Ovary (tissue), 10 donors: ENCODE measurements at places on chromosomes 6 and 20. TPM values are rescaled to one million over a fixed set of nuclear protein-coding genes. Genes with fewer than 3 reads are reported as not detected.

DNA sequence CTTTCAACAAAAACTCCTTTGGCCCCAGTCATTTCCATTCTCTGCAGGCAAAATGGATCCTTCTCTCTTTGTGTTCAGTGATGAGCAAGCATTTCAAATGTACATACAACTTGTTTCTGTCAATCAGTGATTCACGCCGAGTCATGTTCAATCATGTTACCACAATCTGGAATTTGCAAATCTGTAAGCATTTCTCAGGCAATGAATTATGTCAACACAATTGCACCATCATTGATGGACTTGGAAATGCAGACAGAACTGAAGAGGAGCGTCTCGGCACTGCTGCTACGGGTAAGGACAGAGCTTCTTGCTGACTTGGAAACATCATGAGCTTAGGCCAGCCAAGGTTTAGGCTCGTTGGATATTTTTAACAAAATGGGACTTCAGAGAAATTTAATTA is 132.8 kb upstream of the AGPAT4 start:
- H3K27me3 ChIP-seq = no peaks in the 10 kb centered on the region
- no peak overlapping the region for H3K4me3 ChIP-seq
- H3K36me3 ChIP-seq = no peaks in the 10 kb centered on the region
- no peaks in the 10 kb centered on the region for H3K4me1 ChIP-seq
- H3K27ac ChIP-seq = no peak overlapping the region

DNA sequence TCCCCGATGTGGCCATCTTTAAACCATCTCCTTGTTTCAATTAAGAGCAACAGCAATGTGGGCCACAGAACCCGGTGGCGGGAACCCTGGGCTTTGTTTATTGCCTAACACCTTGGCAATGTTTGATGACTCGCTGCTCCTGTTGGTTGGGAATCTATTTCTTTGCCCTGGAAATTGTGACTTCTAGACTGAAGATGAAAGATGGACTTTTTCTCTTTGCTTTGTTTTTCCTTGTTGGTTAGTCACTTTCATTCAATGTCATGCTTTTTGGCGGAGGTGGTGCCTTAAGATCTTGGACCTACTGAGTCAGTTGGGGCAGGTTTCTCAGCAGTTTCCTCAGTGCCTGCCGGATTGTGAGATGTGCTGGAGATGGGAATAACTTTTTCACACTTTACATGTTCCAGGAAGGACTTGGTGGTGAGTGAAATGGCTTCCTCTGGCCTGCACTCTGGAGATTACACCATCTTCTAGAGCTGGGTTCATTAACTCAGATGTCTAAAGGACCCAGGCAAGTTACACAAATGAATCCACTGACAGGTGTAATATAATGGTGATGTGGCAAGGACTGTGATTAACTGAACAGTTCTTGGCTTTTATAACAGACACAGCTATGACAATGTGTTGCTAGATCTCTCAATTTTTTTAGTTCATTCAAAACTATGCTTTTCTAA is 56.3 kb downstream of the TSHZ2 start:
- H3K27me3 ChIP-seq = no peaks in the 10 kb centered on the region
- H3K4me3 ChIP-seq = no peak overlapping the region
- H3K36me3 ChIP-seq = no peaks in the 10 kb centered on the region

ADGRF1 gene
- not detected for polyA plus RNA-seq

DNA sequence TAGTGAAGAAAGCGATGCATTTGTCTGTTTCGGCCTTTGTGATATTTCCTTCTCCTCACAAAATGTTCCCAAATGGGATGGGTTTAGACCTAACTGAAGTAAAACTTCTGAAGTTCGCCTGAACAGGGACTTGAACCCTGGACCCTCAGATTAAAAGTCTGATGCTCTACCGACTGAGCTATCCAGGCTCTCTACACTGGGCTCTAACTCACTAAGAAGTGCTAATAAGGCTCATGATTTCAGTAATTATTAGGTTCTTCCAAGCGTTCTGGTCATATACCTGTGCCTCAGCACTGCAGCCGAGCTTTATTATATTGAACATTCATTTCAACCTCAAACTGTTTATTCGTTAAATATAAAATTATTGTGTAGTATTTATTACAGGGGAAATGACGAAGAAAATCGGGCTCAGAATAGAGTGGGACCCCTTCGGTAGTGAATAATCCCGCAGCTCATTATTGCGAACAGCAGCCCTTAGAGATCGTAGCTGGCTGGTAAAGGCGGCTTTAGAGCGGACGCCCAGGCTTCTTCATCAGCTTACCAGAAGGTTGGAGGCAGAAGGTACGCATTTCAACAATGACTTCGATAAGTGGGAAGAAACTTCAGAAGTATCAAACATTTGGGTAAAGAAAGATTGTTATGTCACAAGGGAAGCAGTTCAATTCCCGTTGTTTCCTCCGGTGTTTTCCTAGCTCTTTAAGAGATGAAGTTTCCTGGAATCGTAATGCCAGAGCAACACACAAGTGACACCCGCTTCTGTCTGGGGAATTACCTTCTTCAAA is 119.0 kb upstream of the ZNF184 start:
- no peaks in the 10 kb centered on the region for H3K4me1 ChIP-seq
- no peak for DNase-seq
- no peak overlapping the region for H3K4me3 ChIP-seq
- no peaks in the 10 kb centered on the region for H3K27me3 ChIP-seq

DNA sequence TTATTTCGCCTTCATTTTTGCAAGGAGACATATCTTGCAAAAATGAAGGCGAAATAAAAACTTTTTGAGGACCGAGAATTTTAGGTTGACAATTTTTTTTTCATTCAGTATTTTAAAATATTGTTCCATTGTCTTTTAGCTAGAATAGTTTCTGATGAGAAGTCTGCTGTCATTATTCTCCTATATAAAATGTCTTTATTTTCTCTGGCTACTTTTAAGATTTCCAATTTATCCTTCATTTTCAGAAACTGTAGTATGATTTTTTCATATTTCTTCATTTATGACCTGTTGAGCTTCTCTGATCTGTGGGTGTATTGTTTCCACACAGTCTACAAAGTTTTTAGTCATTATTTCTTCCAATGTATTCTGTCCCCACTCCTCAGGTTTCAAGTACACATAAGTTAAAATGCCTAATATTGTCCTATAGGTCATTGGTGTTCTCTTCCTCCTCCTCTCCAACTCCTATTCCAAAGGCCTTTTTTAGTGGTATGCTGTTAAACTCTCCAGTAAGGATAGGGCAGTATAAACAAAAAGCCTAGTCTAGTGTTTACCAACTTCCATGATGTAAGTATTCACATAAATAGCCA is 15.7 kb downstream of the AHI1 start:
- no peak overlapping the region for H3K27ac ChIP-seq
- H3K36me3 ChIP-seq = no peaks in the 10 kb centered on the region
- DNase-seq = no peak
- H3K27me3 ChIP-seq = no peaks in the 10 kb centered on the region
- H3K4me1 ChIP-seq = no peaks in the 10 kb centered on the region

DNA sequence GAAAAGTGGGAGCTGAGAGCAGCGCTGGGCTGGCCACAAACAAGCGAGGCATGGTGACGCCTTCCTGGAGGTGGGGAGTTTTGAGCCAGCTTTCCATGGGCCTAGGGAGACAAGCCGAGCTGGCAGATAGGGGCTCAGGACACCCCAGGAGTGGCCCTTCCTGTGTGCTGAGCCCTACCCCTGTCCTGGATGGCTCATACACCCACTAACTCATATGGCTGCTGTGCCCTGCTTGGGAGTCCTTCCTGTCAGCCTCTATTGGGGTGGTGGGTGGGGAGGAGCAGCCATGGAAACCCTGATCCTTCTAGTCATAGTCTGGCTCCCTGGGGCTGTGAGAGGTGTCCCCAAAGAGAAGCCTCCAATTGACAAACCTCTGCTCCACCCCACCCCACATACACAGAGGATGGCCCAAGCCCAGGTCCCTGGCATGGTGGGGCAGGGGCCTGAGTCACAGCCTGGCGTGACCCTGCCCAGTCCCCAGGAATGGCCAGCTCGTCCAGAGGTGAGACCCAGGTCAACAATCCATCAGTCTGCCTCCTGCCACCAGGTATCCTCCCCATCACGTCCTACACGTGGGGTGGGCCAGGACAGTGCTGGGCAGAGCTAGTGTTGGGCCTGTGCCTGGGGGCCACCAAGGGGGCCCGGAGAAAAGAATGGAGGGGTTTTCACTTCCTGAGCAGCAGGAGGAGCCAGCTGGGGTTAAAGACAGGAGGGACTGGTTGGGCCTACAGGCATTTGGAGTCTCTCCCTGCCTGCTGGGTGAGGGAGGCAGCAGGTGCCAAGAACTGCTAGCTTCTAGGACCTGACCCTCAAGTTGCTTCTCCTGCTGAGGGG is 52.2 kb downstream of the MRPL14 start:
- no peaks in the 10 kb centered on the region for H3K36me3 ChIP-seq
- no peaks in the 10 kb centered on the region for H3K27me3 ChIP-seq
- H3K4me3 ChIP-seq = no peak overlapping the region
- H3K27ac ChIP-seq = no peak overlapping the region

DNA sequence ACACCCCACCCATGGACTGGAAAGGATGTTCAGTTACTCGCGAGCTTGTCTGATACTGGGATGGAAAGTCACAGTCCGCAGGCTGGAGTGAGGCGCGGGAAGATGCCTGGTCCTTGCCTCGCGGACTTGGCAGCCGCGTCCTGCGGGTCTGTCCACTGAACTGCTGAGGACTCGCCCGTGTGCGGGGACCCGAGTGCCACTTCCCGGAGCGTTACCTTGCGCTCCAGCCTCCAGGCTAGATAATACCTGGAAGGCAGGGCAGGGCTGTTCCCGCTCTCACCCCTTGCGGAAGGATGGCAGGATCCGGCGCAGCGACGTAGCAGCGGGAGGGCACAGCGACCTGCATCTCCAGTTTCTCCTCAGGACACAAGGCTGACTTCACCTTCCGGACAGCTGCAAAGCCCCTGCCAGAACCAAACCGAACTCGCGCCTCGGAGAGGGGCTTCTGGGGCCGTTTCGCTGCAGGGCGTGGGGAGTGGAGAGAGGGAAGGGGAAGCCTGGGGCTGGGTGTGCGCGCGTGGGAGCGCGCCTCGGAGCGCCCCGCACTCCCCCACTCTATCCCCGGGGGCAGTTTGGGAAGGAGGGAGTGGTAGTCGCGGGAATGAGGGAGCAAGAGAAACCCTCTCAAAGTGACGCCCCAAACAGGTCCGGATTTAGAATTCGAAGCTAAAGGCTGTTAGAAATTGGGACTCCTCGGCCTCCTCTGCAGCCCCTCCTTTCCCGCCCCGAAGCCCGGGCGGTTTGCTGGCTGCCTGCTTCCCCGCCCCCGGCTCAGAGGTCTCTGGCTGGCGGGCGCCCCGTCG is at the start of gene KCNQ5:
TSS of gene KCNQ5 (plus strand) at position 774 of the 803 bp plus-strand sequence.
- peaks cover 6% of the 10 kb centered on the region for H3K4me1 ChIP-seq
- no peak for DNase-seq
- H3K27ac ChIP-seq = no peak within 1 kb of the TSS
- no peaks in the 10 kb centered on the region for H3K27me3 ChIP-seq
- H3K36me3 ChIP-seq = no peaks in the 10 kb centered on the region
- peak within 1 kb of the TSS; percentile 18 for H3K4me3 ChIP-seq

DNAAF9 gene
- 10.3 TPM for polyA plus RNA-seq

GRCh38 chr6:116393430-116393829 is 22.7 kb downstream of the DSE start:
- DNase-seq = no peak
- no peak overlapping the region for H3K27ac ChIP-seq
- H3K4me3 ChIP-seq = no peak overlapping the region
- H3K27me3 ChIP-seq = no peaks in the 10 kb centered on the region
- no peaks in the 10 kb centered on the region for H3K36me3 ChIP-seq

ABHD16B gene
- not detected for polyA plus RNA-seq

DNA sequence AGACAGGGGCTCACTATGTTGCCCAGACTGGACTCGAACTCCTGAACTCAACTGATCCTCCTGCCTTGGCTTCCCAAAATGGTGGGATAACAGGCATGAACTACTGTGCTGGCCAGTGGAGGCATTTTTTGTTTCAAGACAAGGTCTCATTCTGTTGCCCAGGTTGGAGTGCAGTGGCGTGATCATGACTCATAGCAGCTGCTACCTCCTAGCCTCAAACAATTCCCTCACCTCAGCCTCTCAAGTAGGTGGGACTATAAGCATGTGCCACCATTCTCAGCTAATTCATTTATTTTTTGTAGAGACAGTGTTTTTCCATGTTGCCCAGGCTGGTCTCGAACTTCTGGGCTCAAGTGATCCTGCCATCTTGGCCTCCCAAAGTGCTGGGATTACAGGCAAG is 17.2 kb downstream of the ENPP3 start:
- H3K36me3 ChIP-seq = no peaks in the 10 kb centered on the region
- H3K4me3 ChIP-seq = no peak overlapping the region
- no peak overlapping the region for H3K27ac ChIP-seq
- DNase-seq = no peak

- no peak overlapping the region for H3K4me3 ChIP-seq
- peaks cover 3% of the 10 kb centered on the region for H3K4me1 ChIP-seq
- no peak for DNase-seq
- H3K27me3 ChIP-seq = no peaks in the 10 kb centered on the region
- no peaks in the 10 kb centered on the region for H3K36me3 ChIP-seq
These were observed 38.3 kb downstream of the HECA start for GRCh38 chr6:139173172-139173571.

GRCh38 chr6:120951258-120951657 is 383.0 kb downstream of the TBC1D32 start:
- DNase-seq = no peak
- no peak overlapping the region for H3K27ac ChIP-seq
- H3K27me3 ChIP-seq = no peaks in the 10 kb centered on the region
- H3K4me1 ChIP-seq = no peaks in the 10 kb centered on the region
- no peak overlapping the region for H3K4me3 ChIP-seq

TRIM31 gene
- polyA plus RNA-seq = not detected

DNA sequence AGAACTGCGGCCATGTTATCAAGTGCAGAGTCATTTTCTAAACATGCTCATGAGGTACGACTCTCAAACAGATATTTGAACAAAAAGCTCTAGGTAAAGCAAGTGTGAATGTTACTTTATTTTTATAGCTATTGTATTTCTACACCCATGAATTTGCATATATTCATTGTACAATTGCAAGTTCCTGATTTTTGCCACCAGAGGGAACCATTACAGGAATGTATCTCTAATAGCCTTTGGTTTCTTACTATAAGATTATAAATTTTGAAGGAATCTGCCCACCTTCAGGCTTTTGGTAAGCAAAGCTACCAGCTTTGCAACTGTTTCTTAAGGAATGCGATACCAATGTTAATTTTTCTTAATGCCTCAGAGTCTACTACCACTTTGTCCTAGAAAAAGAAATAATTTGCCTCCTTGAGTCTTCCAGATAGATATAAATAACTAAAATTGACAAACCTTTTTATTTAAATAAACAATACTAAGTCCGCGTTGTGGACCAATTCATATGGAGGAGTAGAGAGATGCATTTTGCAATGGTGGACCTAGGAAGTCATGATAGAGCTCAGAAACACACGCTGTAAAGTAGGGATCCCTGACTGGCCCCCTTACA is 125.4 kb upstream of the SAMD5 start:
- H3K4me3 ChIP-seq = no peak overlapping the region
- no peaks in the 10 kb centered on the region for H3K4me1 ChIP-seq
- no peak overlapping the region for H3K27ac ChIP-seq
- no peak for DNase-seq
- H3K27me3 ChIP-seq = no peaks in the 10 kb centered on the region
